ENCODE measurements at places on chromosomes 3 and 15. TPM values are rescaled to one million over a fixed set of nuclear protein-coding genes. Genes with fewer than 3 reads are reported as not detected.

FETUB gene
- total RNA-seq, result not detected

GRM2 gene
- 5.4 TPM for total RNA-seq

LRTM1 gene
- total RNA-seq, result 22.9 TPM

ARL14 gene
- not detected for total RNA-seq

ATP6V1A gene
- 111 TPM for total RNA-seq

AMIGO3 gene
- total RNA-seq, result not detected

B3GALNT1 gene
- 67.7 TPM for total RNA-seq

All from camera-type eye (tissue), 1 donor.